Stimulated activated naive CD8-positive, alpha-beta T cell treated with anti-CD3 and anti-CD28 coated beads, Interleukin-15, Interleukin-2, amounts not matched to agents 100 U/mL and 50 U/mL, for 24 hours (primary cell): ENCODE measurements at places on chromosomes 12 and 14.

DNA sequence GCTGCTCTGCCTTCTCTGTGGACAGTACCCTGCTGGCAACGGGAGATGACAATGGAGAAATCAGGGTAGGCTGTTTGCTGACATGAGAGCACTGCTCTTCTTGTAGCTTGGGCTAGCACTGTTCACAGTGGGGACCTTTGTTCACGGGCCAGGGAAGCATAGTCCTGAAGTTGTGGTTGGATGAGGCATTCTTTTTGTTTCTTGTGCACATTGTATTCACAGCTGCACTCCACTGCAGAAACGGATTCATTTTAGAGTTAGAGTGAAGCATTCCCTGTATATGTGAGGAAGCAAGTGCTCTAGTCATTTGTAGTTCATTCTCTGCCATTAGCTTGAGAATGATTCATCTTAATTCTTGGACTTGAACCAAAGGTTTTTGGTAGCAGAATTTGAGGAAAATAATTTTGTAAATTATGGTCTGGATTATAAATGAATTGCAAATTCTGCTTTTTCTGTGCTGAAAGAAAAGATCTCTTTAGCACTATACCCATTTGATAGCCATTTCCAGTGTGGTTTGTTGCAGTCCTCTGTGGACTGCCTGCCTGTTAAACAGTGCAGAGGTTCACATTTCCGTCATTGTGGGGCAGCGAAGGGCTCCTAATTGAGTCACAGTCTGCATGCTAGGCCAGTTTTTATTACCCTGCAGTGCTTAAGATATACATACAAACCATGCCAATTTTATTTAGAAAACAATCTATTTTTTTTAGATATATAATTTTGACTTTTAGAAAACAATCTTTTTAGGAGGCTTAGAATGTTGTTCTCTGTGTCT, 80.6 kb downstream of the APAF1 start:
- peak; percentile 65 for DNase-seq

- peak; percentile 56 for DNase-seq
These were observed 417.6 kb downstream of the PCNX1 start for GRCh38 chr14:71324767-71325272.

DNA sequence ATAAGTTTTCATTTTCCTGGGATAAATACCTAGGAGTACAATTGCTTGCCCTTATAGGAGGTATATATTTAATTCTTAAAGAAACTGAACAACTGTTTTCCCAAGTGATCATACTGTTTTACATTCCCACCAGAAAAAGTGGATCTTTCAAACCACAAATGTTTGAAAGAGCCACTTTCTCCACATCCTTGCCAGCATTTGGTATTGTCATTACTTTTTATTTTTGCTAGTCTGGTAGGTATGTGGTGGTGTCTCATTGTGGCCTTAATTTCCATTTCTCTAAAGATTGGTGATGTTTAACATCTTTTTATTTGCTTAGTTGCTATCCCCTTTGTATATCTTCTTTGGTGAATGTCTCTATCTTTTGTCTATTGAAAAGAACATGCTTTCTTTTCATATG, 50.6 kb downstream of the CCDC91 start:
- no peak for DNase-seq

DNA sequence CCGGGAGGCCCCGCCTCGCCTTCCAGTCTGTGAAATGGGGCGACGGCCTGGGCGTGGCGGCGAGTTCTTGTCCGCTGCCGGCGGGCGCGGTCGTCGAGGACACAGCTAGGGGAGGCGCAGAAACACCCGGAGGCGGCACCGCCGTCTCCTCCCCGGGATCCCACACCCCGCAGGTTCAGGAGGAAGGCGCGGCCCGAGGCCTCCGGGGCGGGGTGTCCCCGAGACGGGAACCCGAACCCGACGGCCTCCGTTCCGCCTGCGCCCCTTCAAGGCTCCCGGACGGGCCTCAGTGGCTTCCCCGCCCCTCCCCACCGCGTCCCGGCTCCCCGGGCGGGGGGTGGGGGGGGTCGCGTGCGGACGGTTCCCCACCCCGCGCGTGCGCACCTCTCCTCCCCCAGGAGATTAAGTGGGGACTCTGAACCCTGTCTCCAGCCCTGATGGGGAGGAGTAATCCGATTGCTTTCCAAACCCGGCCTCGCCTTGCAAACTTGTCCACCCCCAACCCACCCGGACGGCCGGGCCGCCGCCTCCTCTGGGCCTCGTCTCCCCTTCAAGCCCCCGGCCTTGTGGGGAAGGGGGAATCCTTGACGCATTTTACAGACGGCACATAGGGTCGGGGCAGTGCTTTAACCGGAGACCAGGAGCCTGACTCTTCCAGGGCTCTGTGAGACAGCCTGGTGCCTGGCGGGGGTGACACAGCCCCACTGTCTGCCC, 35.3 kb upstream of the ANKRD9 start:
- DNase-seq = peak; percentile 23

DNA sequence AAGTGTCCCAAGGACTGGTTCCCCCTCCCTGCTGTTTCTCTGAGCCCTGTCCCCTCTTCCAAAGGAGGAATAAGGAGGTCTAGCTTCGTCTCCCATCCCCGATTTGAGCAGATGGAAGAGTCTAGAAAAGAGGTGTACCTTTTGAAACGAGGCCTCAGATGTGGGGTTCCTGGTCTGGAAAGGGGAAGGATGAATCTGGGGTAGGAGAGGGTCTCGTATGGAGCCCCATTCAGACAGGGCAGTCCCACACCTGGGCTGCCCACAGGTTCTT, 13.3 kb downstream of the MEG3 start:
- DNase-seq = no peak

DNA sequence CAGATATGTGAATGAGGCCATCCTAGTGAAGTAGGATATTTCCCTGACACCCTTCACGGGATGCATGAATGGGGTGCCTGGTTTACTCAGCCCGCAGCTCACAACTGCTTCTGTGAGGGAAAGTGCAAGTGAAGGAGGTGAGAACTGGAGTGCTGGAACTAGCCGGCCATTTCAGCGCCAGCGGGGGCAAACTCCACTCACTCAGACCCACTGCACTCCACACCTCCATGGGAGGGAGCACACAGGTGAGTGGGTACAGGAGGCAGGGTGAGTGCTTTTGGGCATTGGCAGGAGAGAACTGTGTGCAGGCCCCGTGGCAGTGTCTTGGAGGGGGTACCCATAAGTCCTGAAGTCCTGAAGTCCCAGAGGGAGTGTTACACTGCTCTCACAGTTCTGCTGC, 1008.4 kb downstream of the SLC6A15 start:
- no peak for DNase-seq

DNA sequence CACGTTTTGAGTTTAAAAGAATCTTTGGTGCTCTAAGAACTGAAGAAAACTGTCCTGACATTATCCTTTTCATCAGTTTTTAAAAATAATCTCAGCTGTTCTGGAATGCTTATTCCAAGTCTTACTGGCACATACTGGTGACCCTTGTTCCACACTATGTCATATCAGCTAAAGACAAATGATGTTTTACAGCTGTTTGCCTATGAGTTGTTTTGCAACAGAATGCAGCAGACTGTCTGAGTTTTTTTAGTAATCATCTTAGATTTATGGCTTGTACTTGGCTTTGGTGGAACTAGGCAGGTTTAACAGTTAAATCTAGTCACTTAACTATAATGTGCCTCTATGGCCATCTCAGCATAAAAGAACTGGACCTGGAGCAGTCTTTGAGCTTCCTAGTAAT, 91.6 kb upstream of the GRIN2B start:
- DNase-seq = no peak

GRCh38 chr14:32820682-32821081, 118.0 kb upstream of the NPAS3 start:
- no peak for DNase-seq

DNA sequence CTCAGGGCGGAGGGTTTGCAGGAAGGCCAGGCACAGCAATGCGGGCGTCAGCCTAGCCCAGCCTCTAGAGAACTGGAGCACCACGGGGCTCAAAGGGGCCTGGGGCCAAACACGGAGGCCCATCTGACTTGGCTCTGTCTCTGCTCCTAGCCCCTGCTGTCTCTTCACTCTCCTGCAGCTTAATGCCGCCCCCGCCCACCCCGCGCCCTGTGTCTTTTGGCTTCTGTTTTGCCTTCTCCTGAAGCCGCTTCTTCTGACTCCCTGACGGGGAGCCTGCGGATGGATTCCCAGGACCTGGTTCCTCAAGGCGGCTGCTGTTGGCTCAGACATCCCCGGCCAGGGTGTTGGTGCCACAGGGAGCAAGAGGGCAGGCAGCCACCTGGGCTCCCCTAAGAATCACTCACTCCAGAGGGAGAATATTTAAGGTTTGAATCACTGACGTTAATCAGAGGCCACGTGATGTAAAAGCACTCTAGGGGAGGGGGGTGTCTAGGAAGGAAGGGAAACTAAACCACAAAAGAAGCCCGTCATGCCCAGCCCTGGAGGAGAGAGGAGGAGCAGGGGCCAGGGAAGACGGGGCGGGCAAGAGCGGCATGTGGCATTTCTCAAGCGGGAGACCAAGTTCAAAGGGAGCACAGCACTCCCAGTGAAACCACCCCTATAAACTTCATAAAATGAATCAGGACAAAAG, 36.9 kb upstream of the PRMT8 start:
- no peak for DNase-seq

- DNase-seq = no peak
These were observed 37.9 kb upstream of the TMEM179 start for GRCh38 chr14:104642540-104642868.

GRCh38 chr12:11651381-11651780, 1.9 kb downstream of the ETV6 start:
- no peak for DNase-seq

- no peak for DNase-seq
These were observed 301.4 kb downstream of the BMP4 start for GRCh38 chr14:53655080-53655785.

GRCh38 chr12:115437061-115437567, 753.1 kb upstream of the TBX3 start:
- no peak for DNase-seq

GRCh38 chr14:65413739-65414045, 1.2 kb downstream of the FUT8 start:
- no peak for DNase-seq

DNA sequence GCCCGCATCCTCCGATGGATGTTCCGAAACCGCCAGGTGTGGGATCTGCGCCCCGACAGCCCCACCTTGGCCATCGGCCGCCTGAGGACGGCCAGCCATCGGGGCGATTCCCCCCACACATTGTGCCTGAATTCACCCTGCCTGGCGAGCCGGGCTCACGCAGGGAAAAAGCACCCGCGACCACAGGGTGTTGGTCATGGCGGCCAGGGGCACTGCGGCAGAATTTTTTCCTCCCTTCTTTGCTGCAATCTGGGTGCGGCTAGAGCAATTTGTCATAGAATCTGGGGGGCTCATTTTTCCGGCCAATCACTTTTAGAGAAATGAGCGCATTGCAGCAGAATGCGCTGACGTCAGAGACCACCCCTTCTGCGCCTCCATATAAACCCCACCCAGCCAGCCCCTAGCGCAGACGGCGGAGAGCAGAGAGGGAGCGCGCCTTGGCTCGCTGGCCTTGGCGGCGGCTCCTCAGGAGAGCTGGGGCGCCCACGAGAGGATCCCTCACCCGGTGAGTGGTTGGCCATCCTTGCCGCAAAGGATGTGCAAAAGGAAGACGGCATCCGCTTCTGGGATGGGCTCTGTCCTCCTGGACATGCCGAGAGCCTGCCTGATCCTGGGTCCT, at the start of gene MEG3:
Gene MEG3, plus strand, starts transcription at position 406 of the 619 bp plus-strand sequence.
- no peak for DNase-seq

DNA sequence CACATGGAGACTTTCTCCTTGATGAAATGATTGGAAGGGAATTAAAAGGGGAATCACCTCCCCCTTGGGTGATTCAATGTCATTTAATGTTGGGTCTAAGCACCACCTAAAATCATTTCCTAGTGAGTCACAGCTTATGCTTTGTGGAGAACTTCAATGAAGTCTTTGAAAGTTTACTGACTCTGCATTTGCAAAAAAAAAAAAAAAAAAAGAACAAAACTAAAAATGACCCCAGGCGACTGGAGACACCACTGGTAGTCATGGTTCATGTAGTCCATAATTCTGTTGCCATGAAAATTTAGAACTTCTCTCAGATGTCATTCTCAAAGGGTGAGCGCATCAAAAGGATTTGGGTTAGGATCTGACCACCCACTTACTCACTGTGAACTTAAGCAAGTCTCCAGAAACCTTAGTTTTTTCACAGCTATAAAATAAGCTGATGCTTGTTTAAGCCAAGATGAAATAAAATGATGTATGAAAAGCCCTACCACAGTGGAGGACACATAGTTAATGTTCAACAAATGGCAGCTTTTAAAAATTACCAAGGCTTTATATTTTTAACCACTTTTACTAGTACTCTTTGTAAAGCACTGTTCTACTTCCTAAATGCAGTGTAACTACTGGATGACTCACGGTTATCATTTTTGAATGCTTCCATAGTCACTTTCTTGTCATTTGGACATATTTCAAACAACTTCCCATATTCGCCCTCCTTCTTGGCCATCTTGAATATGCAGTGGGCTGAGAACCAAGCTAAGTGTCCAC, 18.1 kb upstream of the KSR2 start:
- no peak for DNase-seq

GRCh38 chr14:102210421-102211042, 70.8 kb downstream of the WDR20 start:
- no peak for DNase-seq

GRCh38 chr14:29144621-29145020, 378.0 kb downstream of the FOXG1 start:
- no peak for DNase-seq

- DNase-seq = no peak
These were observed 185.1 kb upstream of the VASH1 start for GRCh38 chr14:76576047-76576741.

DNA sequence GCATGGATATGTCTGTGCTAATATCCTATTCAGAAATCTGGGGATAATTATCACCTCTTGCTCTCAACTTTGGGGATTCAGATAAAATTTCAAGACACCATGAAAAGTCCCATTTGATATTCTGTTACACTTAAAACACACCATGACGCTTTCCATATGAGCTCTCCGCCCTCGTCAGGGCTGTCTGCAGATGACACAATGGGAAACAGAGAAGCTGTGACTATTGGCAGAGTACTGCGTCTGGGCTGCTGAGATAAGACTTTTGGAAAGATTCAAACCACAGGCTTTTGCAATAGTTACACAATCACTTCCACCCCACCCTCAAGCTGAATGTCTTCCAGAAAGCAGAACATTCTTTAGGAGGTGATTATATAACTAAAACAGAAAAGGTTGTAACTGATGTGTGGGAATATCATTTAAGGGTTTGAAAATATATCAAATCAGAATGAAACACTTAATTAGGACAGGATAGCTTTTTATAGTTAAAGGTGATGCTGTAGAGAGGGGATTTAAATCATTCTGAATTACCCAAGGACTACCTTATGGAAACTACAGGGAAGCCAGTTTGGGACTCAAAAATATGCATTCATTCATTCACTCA, 75.3 kb upstream of the TMPO start:
- DNase-seq = peak; percentile 14

GRCh38 chr12:69024413-69024812, 91.4 kb upstream of the CPM start:
- no peak for DNase-seq

- no peak for DNase-seq
These were observed 19.2 kb downstream of the P2RX4 start for GRCh38 chr12:121228919-121229665.

DNA sequence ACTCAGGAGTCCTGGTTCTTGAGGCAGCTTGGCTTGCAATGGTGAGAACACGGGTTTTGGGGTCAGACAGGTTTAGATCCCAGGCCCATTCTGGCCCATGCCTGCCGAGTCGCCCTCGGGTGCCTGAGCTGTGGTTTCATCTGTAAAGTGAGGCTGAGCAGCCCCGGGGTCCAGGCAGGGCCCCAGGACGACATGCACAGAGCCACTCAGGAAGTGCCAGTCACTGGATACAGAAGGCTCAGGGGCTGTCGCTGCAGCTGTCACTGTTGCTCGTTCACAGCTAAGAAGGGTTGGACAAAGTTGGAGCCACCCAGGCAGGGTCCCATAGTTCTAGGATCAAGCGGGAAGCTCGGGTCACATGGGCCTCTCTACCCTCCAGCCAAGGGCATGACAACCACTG, 403.1 kb downstream of the BCL11B start:
- DNase-seq = no peak
